G401 (cell line): ENCODE measurements at places on chromosomes 16 and 17. TPM values are rescaled to one million over a fixed set of nuclear protein-coding genes. Genes with fewer than 3 reads are reported as not detected.

The SCIMP gene
- not detected in 2 replicates for total RNA-seq

The C1QTNF8 gene
- total RNA-seq = 1.5 and 2.6 TPM in 2 replicates

The UTS2R gene
- 1.5 TPM in 1 of 2 replicates, not detected in the other for total RNA-seq

DNA sequence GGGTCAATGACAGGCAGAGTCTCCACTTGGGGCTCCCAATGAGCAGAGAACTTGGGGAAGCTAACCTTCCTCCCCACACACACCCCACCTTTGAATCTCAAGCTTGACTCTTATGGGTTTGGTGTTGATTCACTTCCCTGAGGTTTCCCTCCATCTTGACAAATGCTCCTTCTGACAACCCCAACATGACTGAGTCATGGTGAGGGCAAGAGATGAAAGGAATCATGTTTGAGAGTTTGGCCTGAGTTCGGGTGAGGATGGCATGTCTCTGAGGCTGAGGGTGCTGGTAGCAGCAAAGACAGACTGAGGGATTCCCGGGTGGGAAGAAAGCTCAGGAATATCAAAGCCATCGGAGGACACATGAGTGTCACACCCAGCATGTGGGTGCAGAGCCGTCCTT lies 18.7 kb downstream of the KRT9 start:
- no peak for DNase-seq
